ENCODE measurements at places on chromosomes 7 and 10.

GRCh38 chr7:22667562-22668239 is 59.3 kb upstream of the IL6 start:
- no peak for DNase-seq

DNA sequence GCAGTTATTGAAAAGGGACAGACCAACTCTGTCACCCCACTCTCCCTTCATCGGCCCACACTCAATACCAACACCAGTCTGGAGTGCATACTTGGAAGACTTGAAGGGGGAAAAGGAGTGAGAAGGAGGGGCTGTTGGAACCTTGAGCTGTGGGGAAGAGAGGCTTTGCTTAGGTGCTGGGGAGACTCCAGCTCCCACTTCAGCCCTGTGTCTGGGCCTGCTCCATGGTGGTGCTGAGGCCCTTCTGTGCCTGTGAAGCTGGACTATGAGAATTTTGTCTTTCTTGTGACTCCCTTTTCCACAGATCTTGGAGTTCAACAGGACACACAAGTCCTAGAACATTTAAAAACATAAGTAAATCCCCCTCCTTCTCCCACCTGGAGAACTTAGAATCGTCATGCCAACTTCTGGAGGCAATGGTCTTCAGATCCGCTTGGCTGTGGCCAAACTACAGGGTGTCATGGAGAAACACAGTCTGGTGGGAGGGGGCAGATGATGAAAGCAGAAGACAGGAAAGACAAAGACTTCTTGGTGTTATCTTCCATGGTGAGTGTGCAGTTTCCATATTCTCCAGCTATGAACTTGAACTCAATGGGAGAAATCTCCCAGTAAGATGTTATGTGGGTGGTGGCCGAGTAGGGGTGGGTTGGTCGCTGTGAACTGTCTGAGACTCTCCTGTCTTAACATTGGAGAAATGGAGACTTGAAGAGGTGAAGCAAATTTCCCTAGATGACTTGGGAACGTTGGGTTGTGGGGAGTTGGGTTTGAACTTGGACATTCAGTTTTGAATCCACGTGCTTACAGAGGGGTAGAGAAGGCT is 18.4 kb upstream of the GIMAP8 start:
- no peak for DNase-seq

- no peak for DNase-seq
These were observed 166.7 kb upstream of the SH2B2 start for GRCh38 chr7:102119925-102120324.

DNA sequence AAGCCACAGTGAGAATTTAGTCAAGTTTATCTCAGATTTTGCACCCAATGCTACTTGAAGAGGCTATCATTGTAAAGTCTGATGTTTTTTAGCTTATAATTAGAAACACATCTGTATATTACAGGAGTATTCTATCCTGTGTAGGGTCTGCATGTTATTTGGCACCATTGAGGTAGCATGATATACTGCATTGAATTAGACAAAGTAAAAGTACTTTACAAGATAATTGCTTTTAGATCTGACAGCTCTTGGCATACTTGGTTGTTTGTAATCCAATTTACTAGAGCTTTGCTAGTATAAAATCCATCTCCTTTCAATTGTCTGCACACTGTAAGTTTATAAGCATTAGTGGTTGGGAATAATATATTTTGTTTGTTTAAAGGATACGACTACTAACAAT is 714.3 kb downstream of the ANKRD7 start:
- DNase-seq = peak; percentile 86

- DNase-seq = peak; percentile 68
These were observed 421.4 kb downstream of the SDK1 start for GRCh38 chr7:3722396-3722922.

- DNase-seq = no peak
These were observed 5.7 kb downstream of the ANK3 start for GRCh38 chr10:60384011-60384410.

- DNase-seq = peak; percentile 28
These were observed 216.9 kb downstream of the POLR1F start for GRCh38 chr7:19491821-19492452.

GRCh38 chr10:124916098-124916584 is 25.8 kb upstream of the ZRANB1 start:
- peak; percentile 41 for DNase-seq

GRCh38 chr10:131277969-131278368 is 33.6 kb downstream of the TCERG1L start:
- DNase-seq = no peak

GRCh38 chr7:69723663-69724062 is 125.4 kb downstream of the AUTS2 start:
- no peak for DNase-seq

GRCh38 chr10:4533621-4534020 is 292.4 kb upstream of the AKR1E2 start:
- peak; percentile 7 for DNase-seq

DNA sequence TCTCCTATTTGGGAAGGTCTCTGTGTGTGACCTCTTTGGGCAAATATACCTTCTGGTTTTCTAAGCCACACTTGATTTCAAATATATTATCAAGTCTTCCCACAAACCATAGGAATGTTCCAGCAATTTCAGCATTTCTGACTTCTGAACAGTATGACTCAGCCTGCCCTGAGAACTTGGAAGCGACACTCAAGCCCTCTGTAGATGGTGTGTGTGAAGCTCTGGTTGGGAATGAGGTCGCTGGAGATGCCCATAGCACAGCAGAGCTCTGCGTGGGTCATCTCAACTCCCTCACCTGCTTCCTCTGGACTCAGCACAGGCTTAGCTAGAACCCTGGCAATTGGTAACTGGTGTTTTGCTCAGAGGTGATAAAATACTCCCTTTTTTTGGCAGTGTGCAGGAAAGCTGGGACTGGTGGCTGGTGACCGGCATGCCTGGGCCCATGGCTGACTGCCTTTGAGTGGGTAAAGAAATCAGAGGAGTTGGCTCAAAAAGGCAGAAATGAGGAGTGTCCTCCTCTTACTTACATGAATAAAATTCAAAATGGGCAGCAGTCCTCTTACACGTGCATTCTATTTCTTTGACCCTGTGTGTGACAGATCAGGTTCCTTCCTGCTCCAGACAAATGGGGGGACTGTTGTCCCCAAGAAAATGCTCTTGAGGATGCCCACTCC is 87.5 kb upstream of the NRP1 start:
- no peak for DNase-seq

Measured in NCI-H82 (cell line).